ENCODE measurements at places on chromosomes 12 and 14.

DNA sequence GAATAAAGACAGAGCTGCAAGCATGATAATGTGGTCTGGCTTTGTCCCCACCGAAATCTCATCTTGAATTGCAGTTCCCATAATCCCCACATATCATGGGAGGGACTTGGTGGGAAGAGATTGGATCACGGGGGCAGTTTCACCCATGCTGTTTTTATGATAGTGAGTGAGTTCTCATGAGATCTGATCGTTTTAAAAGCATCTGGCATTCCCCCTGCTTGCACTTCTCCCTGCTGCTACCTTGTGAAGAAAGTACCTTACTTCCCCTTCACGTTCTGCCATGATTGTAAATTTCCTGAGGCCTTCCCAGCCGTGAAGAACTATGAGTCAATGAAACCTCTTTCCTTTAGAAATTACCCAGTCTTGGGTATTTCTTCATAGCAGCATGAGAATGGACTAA lies 158.7 kb downstream of the SLC35F4 start:
- no peak for DNase-seq

- no peak for DNase-seq
These were observed 79.7 kb downstream of the KSR2 start for GRCh38 chr12:117889098-117889497.

DNA sequence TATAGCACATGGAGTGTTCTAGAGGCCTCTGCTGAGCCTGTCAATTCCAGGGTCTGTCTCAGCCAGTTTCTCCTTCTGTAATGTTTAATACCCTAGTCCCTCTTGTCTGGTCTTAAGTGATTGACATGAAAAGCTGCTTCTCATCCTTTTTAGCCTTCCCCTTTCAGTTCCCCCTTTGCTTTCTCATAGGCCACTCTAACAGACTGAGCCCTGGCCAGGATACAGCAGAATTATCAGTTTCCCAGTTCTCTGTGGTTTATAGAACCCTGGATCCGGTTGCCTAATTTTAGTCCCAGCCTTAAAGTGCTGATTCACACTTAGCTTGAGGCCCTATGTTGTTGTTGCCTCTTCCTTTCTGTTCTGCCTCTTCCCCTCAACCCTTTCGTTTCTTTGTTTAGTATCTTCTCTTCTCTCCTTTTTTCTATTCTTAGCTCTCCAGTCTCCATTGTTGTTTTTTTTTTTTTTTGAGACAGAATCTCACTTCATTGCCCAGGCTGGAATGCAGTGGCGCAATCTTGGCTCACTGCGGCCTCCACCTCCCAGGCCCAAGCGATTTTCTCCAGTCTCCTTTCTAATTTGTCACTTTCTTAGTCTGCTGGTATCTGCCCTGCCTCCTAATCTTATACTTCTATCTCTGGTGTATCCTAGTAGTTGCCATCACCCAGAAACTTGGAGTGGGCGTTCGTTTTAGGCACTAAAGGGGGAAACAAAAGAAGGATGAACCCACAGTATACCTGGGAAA lies 2.9 kb upstream of the BIN2 start:
- no peak for DNase-seq

DNA sequence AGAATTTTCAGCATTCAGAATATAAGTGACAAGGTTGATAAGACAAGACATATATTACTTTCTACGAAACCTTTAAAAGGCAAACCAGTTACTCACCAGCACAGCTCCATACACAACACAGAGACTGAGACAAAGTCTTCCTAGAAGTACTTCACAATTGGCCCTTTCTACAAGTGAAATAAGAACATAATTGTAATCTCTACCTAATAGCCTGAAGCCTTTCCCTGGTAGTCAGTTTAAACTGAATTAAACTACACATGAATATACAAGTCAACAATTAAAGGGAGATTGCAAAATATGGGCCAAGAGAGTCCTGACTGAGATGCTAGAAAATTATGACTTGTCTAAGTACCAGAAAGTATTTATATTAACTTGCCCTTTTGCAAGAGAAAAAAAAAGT lies 95.9 kb downstream of the PUS7L start:
- no peak for DNase-seq

DNA sequence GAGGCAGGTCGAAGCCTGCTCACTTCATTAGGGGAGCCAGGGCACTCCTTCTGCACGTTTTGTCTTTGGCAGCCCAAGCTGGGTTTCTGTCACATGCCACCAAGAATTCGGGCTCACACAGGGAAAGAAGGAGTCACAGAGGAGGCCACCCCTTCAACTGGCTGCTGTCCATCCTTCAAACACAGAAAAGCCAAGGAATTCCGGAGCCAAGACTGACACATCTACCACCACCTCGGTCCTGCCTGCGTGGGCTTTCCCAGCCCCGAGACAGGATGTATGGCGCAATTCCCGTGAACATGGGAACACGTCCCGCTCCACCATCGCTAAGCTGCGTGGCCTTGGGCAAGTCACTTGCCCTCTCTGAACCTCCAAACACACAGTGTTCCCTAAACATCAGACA lies 70.4 kb downstream of the NCOR2 start:
- no peak for DNase-seq

- no peak for DNase-seq
These were observed 18.8 kb upstream of the HHIPL1 start for GRCh38 chr14:99626041-99626648.

GRCh38 chr12:111443586-111443985 lies 37.9 kb downstream of the SH2B3 start:
- DNase-seq, result no peak

- no peak for DNase-seq
These were observed 15.8 kb upstream of the TMEM30B start for GRCh38 chr14:61296719-61297502.

DNA sequence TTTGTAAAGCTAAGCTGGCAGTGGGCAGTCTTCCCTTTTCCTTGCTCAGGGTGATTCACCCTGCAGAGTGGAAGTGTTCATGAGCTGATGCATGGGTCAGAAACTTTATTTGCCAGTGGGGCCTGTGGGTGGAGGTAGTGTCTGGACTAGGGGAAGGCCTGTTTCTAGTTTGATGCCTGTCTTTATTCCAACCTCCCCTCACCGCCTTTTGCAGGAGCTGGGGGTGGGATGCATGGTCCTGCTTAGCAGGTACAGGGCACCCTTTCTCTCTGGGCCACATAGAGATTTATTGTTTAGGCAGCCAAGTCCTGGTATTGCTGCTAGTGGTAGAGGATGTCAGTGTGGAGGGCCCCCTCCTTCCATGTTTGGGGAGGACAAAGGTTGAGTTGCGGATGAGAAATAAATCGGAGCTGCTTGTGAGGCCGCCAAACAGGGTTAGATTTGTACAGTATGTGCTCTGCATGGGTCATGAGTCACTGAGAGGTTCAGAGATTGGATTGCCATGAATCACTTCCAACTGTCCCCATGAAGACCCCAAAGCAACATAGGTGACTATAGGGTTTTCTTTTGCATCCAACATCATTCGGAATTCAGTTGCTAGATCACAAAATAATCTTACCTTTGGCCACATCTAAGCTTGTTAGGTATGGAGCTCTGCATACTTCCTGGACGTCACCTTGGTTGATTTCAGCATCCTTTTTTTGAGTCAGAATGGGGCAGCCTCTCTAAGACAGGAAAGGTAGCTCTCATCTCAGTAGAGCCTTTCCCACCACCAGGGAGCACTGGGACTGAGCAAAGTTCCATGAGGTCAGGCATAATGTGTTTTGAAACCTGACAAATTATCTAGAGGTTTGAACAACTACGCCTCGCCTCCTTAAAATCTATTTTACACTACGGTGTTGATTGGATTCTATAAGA lies 8.8 kb downstream of the SMOC1 start:
- no peak for DNase-seq

- DNase-seq, result no peak
These were observed 187.6 kb downstream of the ETNK1 start for GRCh38 chr12:22812531-22812930.

DNA sequence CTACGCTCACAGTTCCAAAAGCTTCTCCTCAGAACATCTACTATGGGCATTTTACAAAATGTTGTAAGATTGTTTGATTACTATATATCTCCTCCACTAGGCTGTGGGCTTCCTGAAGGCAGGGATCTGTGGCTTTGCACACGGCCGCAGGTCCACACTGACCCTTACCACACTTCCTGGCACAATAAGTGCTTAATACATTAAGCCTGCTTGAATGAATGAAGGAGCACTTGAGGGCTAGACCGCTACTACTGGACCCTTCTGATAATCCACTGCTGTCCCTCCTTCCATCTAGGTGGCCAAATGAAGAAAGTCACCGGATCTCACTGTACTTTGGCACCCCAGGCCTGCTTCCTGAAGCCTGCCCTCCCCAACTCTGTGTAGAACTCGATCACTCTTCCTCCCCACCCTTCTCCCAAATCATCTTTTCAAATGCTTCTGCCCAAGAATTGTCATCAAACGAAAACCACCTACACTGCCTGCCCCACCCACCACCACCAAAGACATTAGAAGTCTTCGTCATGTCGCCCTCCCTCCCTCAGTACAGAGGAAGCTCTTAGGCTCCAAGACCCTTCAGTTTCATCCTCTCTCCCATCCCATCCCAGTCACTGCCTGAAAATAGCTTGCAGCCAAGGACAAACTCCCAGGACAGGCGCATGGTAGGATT lies 596 bp upstream of the ZBTB39 start:
- peak; percentile 34 for DNase-seq

- DNase-seq, result no peak
These were observed 2.7 kb upstream of the KRT6B start for GRCh38 chr12:52454411-52455201.

DNA sequence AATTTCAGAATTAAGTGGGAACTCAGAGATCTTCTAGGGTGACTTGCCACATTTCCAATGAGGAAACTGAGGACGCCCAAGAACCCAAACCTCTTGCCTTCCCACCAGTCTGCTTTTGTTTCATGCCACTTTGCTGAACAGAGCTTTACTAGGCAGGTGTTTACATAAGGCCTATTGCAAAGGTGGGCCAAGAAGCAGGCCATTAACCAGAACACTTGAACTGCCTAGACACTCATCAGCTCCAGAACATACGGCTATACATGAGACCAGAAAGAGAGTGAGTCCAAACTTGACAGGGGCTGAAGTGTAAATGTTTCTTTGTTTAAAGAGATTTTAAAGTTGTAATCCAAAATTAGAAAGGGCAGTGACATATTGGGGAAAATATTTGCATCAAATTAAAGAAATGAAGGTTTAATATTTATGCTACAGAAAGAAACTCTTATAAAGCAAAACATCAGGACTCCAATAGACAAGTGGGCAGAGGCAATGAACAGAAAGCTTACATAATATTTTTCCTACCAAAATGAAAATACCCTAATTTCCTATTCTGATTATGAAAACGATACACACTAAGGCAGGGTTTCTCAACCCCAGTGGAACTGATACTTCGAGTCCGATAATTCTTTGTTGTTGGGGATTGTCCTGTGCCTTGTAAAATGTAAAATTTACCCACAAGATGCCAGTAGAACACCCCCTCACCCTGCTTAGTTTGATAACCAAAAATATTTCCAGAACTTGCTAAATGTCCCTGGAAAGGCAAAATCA lies 11.7 kb downstream of the BATF start:
- DNase-seq, result no peak

GRCh38 chr14:63781686-63782085 lies 53.8 kb upstream of the SGPP1 start:
- no peak for DNase-seq

DNA sequence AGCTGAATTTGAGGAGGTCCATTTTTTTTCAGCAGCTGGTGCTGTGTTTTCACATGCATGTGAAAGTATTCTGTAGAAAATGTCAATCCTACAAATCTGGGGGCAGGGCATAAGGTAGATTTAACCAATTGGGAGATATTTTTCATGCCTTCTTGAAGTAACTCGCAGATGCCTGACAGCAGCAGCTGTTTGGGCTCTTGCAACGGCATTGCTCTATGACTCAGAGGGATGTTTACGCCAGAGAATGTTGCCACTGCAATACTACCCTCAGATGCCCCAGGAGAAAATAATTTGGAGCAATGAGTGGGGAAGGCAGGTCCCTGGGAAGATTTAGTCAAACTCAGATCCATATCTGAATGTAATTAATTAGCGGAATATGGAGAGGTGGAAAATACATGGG lies 42.5 kb upstream of the MYBPC1 start:
- DNase-seq, result no peak

GRCh38 chr12:49750996-49751393 lies 9.6 kb downstream of the TMBIM6 start:
- DNase-seq, result no peak

DNA sequence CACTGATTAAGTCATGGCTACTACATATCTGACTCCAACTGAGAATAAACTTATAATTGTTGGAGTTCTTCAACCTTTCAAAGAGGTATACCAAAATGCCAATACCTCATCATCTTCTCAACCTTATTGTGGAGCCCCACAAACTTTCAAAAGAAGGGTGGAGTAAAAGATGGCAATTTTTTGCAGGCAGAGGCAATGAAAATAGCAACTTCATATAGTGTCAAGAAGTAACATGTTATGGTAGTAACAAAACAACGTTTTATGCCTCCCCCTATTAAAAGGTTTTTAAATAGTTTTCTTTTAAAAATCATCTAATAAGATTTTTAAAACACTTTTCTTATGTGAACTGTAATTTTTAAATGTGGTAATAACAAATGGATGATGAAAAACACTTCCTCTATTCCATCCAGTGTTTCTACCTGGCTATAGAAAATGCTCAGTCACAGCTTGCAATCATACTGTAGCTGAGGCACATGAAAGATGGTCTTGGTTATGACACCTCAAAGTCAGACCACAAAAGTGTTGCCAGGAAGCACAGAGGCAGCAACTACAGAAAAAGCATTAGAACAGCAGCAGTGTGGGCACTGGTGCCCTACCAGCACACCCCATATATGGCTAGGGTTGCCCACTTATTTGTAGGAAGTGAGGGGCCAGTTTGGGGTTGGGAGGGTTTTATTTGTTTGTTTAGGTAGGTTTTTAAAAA lies 7.0 kb downstream of the PPP1R12A start:
- DNase-seq, result peak; percentile 17

DNA sequence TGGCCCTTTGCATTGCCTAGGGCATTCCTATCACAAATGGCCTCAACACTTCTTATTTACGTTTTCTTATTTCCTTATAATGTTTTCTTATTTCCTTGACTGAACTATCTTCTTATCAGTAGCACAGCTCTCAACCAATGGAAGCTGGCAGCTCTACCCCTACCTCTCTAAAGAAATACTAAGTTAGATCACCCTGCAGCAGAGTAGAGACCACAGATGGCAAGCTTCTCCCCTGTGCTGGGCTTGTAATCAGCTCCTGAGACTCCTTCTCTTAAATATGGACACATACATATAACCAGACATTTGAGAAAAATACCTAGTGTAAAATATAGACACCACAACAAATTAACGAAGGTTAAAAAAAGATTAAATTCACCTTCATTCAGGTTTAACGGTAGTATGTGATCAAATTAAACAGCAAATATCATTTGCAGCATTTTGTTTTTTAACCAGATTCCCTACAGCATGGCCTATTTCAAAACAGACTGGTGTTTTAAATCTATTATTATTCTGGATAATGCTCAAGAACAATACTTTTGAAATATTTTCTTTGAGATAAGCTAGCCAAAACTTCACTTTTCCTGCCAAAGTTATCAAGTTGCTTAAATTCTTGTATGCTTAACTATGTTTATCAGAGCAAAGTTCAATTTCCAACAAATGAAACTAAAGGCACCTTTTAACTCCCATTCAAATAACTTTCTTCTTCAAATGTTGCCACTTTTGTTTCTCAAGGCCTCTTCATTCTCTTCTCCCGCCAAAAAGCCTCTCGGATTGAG lies 54.3 kb downstream of the SLC41A2 start:
- DNase-seq, result no peak
